ENCODE measurements at places on chromosomes 3 and 15.

DNA sequence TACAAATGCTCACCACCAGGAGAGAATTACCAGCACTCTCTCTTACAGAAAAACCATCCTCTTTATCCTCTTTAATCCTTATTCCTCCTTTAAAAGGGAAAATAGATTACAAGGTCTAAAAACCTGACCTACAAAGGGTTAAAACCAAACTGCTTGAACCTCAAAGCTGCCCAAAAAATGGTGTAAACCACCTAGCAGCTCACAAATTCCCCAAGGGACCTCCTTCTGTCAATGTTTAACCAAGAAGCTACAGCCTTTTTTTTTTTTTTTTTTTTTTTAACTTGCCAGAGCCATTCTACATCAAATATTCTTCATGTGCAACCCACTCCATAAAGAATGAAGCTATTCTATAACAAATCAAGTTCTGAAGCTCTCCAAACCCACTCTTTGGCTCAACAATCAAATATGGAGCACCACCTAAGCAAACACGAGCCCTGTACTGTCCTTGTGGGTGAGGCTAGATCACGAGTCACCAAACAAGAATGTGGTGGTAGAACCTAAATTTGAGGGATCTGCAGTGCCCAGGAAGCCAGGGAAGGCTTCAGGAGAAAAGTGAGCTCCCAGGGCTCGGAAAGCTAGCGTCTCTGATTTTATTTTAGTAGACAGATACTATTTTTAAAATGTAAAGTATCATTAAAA is 20.1 kb downstream of the OSBPL10 start:
- DNase-seq, result no peak

DNA sequence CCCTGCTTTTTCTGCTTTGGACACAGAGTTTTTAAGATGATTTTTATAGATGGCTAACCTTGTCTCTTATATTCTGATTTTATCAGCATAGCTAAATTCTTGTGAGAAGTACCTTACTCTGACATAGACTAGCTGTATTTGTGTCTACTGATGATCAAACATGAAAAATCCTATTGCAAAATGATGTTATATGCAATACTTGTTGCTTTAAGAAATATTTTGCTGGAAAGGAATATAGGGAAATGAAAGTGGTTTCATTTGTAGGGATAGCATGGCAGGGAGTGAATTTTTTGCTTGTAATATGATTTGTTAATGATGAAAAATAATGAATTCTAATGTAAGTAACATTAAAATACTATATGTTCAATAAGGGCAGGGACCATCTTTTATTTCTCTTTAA is 35.9 kb downstream of the CFAP91 start:
- DNase-seq, result no peak

DNA sequence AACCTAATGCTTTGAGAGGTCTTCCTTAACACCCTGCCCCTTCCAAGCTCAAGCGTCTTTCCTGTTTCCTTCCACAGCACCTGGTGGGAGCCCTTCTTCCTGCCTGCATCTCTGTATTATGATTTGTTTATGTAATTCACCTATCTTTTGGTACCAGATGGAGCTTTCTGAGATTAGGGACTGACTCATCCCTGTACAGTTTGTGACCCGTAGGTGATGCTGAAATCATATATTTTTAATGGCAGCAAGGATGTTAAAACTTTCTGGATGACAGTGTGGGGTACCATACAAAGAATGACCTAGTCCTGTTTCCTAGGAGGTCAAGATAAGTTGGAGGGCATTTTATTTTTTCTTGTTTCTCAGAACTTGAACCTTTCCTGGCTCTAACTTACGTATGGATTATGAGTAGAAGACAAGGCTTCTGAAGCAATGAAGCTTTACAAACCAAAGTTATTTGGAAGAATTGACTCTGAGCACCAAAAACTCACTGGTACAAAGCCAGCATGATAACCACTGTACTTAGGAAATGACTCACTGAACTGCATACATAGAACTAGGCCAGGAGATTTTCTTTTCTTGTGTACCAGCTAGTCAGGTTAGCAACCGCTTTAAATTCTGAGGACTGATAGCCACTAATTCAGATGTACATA is 46.6 kb downstream of the HHLA2 start:
- DNase-seq, result no peak

DNA sequence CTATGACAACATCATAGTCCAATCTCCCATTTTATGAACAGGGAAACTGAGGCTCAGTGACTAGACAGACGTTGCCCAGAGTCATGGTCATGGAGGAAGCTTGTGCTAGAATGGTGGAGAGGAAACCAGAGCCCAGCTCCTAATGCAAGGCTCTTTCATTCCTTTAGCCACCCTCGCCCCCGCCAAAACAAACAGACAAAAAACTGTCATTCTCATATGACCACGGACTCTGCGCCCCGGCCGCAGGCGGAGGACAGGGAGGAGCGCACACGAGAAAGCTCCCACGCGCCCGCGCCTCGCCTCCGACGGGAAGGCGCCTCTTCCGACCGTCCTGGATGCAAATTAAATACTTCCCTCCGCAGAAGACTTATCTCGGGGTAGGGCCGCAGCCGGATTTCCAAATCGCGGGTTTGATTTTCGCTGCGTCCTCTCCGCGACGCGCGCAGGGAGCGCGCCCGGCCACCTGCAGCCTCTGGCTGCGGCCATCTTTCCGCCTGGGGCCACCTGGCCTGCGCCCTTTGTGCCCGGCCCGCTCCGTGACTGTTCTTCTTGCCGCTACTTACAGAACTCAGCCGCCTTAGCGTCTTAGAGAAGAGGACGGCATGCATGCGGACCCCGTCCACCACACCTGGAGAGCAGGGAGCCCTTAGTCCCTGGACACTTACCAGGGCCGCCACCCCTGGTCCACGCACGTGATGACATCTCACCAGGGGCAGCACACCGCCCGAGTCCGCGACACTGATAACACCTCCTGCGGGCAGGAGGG is 670 bp upstream of the ATP13A3 start:
- DNase-seq, result peak; percentile 52

Data from muscle of back (tissue), 13 donors.